ENCODE measurements at places on chromosomes 4 and X.

DNA sequence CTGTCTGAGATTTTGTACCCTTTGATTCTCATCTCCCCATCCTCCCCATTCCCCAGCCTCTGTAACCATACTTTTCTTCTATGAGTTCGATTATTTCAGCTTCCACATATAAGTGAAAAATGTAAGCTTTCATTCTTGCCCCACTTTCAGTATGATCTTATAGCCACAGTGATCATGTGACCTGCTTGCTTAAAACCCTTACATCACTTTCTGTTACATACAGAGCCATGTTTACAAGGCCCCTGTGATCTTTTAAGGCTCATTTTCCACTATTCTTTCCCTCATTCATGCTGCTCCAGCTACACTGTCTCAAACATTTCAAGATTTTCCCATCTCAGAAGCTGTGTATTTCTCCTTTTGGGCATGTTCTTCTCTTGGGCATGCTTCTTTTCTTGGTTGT lies 147.7 kb downstream of the DCK start:
- no peak for DNase-seq

- DNase-seq, result no peak
These were observed 5.3 kb upstream of the SRPK3 start for GRCh38 chrX:153775293-153776119.

DNA sequence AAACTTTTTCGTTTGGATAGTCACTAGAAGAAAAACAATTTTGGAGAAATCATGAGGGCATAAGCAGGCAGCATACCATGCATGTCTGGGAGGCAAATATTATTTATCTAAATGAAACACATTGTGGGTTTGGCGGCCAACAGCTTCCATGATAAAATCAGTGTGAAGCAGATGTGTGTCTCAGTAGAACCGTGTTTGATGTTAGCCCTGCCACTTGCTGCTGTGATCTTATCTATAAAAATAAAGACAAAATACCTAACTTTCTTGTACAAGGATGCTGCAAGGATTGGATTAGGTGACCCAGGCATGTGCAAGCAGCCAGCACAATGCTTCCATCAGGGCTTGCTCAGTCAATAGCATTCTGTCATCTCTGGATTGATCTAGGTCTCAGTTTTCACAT lies 341.4 kb downstream of the PACRGL start:
- no peak for DNase-seq

DNA sequence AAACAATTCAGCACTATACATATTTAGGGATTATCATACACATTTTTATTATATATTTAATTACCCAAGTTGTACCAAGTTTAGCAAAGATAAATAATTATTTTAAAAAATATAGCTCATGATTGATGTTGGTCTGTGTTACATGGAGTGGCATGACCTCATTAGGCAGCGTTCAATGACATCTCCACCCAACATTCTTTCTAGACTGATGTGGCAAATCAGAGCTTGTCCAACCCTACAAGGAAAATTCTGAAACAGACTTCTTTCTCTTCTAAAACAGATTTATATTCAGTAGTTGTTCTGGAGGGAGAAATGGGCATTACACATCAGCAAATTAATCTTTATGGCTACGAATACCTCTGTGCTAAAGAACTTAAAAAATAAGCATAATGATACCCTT lies 189.7 kb downstream of the PDGFC start:
- no peak for DNase-seq

- no peak for DNase-seq
These were observed 720 bp upstream of the STK26 start for GRCh38 chrX:132022198-132022966.

- DNase-seq, result no peak
These were observed 115.0 kb downstream of the TRIML1 start for GRCh38 chr4:188254211-188254610.

- DNase-seq, result no peak
These were observed 94.9 kb upstream of the NKX1-1 start for GRCh38 chr4:1500966-1501753.

DNA sequence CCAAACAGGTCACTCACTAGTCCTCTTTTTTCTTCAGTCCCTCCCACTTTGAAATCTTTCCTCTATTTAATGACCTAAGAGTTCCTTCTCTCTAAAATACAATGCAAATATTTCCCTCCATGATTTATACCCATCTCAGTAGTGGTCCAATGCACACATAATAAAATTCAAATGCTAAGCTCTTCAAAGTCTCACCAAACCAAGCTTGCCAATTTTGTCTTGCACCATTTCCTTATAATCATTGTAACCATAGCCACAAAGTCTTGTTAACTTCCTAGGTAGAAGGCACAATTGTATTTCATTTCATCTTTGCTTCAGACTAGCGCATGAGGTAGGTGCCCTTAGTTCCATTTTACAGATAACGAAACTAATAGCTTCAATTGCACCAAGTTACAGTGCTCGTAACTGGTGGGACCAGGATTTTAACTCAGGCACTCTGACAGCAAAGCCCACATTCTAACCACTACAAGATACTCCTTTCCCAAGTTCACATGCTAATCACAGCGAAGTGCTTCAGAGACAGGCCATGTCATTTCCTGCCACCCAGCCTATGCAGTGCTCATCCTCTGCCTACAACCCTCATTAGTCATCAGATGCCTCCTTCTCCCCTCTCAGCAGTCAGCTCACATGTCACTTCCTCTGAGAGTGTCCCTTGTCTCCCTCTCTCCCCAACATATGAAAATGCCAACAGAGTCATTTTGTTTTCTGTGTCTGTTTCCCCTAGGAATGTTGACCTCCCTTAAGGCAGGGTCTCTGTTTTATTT lies 66.9 kb upstream of the PPARGC1A start:
- no peak for DNase-seq

DNA sequence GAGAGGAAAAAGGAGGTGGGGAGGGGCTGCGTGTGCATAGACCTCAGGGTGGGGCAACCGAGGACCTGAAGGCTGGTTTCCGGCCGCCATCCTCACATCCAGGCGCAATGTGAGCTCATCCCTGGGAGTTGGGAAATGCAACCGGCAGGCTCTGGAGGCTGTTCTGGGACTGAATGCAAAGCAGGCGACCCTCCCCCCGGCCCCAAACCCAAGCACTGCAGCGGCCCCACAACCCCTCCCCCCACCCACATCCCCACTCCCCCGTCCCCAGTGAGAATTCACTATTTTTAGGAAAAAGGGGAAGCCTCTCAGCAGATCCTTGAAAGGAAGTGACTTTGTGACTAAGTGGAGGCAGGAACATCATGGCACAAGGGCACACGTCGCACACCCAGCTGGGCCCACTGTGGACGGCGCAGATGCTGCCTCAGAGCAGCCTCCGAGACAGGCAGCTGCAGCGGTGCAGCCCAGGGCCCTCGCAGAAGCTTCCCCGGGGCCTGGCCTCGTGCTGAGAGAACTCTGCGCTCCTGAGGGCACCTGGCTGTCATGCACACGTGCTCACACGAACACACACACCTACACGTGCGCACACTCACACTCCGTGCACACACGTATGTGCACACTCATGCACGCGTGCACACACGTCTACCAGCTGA lies 1.3 kb upstream of the PDE6B start:
- DNase-seq, result no peak

All from nucleus accumbens (tissue), 56 donors.